ENCODE measurements at places on chromosomes 3 and 15. TPM values are rescaled to one million over a fixed set of nuclear protein-coding genes. Genes with fewer than 3 reads are reported as not detected.

Gene MYLK
- 30.8 TPM for total RNA-seq

Gene ACAN
- not detected for total RNA-seq

Gene TNFSF10
- 36.7 TPM for total RNA-seq

Gene CALML4
- total RNA-seq, result 3.0 TPM

Gene ANKUB1
- total RNA-seq, result not detected

Gene GPR176
- total RNA-seq, result 57.8 TPM

Gene ECT2
- total RNA-seq, result 29.5 TPM

Gene CHD2
- 73.3 TPM for total RNA-seq

Gene GOLGA8G
- total RNA-seq, result not detected

Gene CHST13
- not detected for total RNA-seq

Gene BTLA
- not detected for total RNA-seq

Gene RASGRP1
- total RNA-seq, result 0.85 TPM

Gene SERINC4
- not detected for total RNA-seq

Gene OR5AC2
- not detected for total RNA-seq
